Cardiac ventricle fibroblast (primary cell): ENCODE measurements at places on chromosomes 7 and 10. TPM values are rescaled to one million over a fixed set of nuclear protein-coding genes. Genes with fewer than 3 reads are reported as not detected.

SLC29A4 gene
- 1.6 and 3.1 TPM in 2 replicates for total RNA-seq

ADAMTS14 gene
- 0.50 and 0.83 TPM in 2 replicates for total RNA-seq

NPSR1 gene
- total RNA-seq = not detected in 2 replicates

NUTM2B gene
- total RNA-seq = 0.49 and 1.3 TPM in 2 replicates

CPN1 gene
- total RNA-seq = not detected in 2 replicates

EVX1 gene
- total RNA-seq = 0.50 TPM in 1 of 2 replicates, not detected in the other

AFAP1L2 gene
- 3.1 and 3.5 TPM in 2 replicates for total RNA-seq

PALD1 gene
- total RNA-seq = 2.8 and 2.9 TPM in 2 replicates

KDM7A gene
- total RNA-seq = 3.6 and 4.5 TPM in 2 replicates

HEPACAM2 gene
- not detected in 2 replicates for total RNA-seq

CYP3A7 gene
- total RNA-seq = not detected in 2 replicates

SCART1 gene
- 0.73 and 2.2 TPM in 2 replicates for total RNA-seq

MDH2 gene
- 70.6 and 77.2 TPM in 2 replicates for total RNA-seq

EPDR1 gene
- 12.1 and 14.9 TPM in 2 replicates for total RNA-seq

SPACDR gene
- 0.44 and 5.0 TPM in 2 replicates for total RNA-seq

HOXA2 gene
- total RNA-seq = not detected in 2 replicates

SFTPA1 gene
- not detected in 2 replicates for total RNA-seq

CYP2E1 gene
- 0.64 and 2.2 TPM in 2 replicates for total RNA-seq

TCF7L2 gene
- total RNA-seq = 7.6 and 9.2 TPM in 2 replicates

PON3 gene
- total RNA-seq = 0.12 and 0.39 TPM in 2 replicates

SMO gene
- total RNA-seq = 20.1 and 20.9 TPM in 2 replicates

GATA3 gene
- total RNA-seq = 0.25 and 0.34 TPM in 2 replicates

HKDC1 gene
- not detected in 2 replicates for total RNA-seq

VAX1 gene
- not detected in 2 replicates for total RNA-seq
